ENCODE measurements at places on chromosomes 1 and 21.

DNA sequence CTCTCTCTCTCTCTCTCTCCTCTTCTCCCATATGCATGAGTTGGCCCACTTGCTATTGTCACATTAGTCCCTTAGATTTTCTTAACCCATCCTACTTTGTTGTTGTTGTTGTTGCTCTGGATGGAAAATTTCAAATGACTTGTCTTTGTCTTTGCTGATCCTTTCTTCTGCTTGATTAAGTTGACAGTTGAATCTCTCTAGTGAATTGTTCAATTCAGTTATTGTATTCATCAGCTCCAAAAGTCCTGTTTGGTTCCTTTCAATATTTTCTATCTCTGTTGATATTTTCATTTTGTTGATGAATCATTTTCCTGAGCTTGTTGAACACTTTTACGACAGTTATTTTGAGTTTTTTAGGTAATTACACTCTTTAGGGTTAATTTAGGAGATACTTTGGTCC is 18.8 kb upstream of the SLC35D1 start:
- no peak for DNase-seq

GRCh38 chr1:1303736-1304135 is 4.0 kb downstream of the ACAP3 start:
- no peak for DNase-seq

GRCh38 chr1:155794605-155795245 is 62.3 kb downstream of the GON4L start:
- no peak for DNase-seq

DNA sequence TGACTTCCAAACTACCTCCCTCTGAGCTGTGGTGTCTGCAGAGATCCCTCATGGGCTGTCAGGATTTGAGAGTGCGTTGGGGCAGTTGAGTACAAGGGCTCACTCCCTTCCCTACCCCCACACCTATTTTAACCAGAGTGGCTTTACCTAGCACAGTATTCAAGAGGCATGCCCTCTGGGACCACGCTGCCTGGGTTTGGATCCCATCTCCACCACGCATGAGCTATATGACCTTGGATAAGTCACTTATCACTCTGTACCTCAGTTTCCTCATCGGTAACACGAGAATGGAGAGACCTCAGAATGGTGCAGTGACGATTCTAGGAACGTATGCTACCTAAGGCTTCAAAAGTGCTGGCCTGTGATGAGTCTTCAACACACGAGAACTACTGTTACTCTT is 147.3 kb upstream of the WNT4 start:
- DNase-seq, result peak; percentile 22

- DNase-seq, result peak; percentile 10
Observed at GRCh38 chr1:211543025-211543424, 35.9 kb downstream of the SLC30A1 start.

DNA sequence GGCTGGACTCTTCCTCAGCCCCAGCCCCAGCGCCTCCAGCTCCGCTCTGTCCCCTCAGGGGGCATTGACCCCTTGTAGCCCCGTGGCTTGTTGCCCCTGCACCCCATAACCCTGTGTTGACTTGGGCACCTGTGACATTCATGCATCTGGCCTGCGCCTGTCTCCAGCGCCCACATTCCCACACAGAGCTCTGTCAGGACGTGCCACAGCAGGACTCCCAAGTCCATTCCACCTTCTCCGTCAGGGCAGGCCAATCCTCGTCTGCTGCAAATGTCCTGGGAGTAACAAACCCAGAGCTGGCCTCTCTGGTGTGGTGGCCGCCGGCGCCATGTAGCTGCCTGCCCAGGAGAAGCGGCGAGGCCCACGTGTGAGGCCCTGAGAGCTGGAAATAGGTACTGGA is 60.6 kb downstream of the AGPAT3 start:
- DNase-seq, result no peak

- DNase-seq, result no peak
Observed at GRCh38 chr1:147717706-147718097, 42.7 kb downstream of the GJA5 start.

DNA sequence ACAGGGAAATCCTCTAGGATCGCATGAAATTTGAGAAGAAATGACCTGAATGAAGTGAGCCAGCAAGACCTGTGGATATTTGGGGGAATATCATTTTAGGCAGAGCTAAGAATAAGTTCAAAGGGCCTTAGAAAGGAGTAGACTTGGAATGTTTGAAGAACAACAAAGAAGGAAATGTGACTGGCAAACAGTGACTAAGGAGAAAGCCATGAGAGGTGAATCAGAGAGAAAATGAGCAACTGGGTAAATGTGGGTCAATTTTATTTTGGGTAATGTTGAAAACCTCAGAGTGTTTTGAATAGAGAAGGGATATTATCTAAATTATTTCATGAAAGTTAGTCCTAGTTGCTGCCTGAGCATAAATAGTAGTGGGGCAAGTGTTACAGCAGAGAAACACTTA is 672.8 kb downstream of the LMO4 start:
- no peak for DNase-seq

DNA sequence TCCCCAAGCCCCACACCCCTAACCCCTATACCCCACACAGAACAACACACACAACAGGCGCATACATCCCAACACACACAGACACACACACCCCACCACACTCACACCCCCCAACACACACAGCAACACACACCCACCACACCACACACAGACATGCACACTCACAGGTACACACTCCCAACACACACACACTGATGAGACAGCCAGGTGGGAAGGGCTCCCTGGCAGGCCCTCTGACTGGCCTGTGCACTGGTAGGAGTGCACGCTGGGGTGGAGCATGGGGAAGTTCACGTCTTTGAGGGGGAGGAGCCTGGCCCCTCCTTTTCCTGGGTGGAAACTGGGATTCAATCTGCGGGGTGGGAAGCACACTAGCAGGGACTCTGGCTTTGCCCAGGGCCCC is 116.7 kb downstream of the RHOU start:
- no peak for DNase-seq

- DNase-seq, result peak; percentile 8
Observed at GRCh38 chr1:211305044-211305443, 21.6 kb upstream of the TRAF5 start.

DNA sequence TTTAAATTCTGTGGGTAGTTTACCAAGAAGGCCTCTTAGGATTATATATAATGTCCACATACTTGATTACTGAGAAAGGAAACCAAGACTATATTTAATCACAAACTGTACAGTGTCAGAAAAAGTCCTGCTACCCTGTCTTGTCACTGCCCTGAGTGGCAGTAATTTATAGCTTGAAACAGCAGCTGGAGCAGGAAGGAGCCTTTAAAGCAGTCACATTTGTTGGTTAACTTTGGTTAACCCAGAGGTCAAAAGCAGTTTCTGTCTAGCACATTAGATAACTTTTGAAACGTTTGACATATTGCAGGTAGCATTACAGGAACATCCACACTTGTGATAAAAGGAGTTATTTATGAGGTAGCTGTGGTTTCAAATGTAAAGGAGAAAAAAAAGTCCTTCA is 161.7 kb downstream of the ROR1 start:
- no peak for DNase-seq

DNA sequence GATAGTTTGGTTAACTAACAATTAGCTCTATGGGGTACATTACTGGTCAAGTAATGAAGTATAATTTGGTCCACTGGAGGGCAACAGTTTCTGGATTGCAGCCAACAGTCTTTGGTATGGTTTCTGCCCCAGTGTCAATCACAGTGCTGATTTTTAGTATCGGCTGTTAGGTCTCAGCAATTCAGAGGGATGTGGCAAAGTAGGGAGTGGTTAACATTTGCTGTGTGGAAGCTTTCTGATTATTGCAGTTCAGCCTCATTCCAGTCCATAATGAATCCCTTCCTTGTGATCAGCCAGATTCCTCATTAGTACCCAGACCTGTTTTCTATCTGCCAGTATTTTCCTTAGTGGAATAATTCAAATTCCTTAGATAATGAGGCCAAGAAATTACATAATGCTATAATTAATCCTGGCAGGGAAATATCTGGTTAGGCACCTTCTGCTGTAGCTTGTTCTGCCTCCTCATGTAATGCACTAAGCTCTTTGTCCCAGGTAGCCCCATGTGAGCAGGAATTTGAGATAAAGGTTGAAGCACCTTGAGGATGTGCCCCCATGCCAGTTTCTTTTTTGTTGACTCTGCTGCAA is 14.0 kb downstream of the F3 start:
- no peak for DNase-seq

DNA sequence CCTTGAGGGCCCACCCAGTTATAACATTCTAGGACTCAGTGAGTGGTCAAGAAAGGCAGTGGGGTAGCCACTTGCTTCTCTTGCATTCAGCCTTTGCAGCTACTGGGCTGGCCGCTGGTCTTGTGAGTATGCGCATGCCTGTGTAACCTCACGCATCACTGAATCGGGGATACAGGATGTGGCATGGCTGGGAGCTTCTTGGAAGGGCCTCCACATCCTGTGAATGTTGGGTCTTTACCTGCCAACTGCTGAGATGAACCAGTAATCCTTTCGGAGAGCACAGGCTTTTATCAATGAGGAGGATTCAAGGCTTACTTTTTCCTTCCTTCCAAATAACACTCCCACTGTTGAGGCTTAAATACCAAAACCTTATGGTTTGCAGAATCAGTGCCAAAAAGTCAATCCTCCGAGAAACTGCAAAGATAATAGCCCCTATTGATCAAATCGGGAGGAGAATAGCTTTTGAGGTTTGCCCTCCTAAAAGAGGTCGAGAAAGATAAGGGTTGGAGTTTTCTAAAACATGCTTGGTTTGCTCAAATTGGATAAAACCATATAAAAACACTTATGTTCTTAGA is 198.9 kb upstream of the UBE2U start:
- DNase-seq, result no peak

DNA sequence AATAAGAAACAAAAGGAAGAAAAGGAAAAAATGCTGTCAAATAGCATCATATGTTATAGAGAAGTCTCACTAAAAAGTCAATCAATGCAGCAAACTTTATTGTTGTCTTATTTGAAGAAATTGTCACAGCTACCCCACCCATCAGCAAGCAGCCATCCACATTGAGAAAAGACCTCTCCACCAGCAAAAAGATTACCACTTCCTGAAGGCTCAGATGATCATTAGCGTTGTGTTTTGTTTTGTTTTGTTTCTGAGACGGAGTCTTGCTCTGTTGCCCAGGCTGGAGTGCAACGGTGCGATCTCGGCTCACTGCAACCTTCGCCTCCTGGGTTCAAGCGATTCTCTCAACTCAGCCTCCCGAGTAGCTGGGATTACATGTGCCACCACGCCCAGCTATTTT is 29.0 kb downstream of the ATP2B4 start:
- DNase-seq, result no peak

- DNase-seq, result no peak
Observed at GRCh38 chr1:224989615-224990014, 60.1 kb downstream of the DNAH14 start.

GRCh38 chr1:152442765-152443164 is 28.7 kb upstream of the CRNN start:
- no peak for DNase-seq

GRCh38 chr1:75074831-75075395 is 59.3 kb upstream of the LHX8 start:
- no peak for DNase-seq

GRCh38 chr1:114152508-114153260 is 985 bp downstream of the SYT6 start:
- peak; percentile 85 for DNase-seq

DNA sequence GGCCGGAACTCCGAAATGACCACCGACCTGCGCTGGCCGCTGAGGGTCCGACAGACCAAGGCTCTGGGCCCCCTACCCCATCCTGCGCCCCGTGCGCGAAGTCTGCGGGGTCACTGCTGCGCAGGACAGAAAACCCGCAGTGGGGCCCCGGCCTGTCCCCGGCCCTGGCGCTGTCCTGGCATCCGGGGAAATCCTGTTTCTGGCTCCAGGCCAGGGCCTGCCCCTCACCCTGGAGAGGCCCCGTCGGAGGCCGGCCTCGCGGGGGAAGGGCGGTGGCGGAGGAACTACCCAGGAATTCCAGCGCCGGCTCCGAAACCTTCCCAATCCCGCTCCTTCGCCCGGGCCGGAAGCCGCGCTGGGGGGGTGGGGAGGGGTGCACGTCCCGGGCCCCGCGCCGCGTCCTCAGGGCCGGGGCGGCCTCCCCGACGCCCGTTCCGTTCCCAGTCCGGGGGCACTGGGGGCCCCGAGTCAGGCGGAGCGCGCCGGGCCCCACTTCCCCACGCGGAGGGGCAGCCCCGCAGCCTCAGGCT is 77.0 kb downstream of the MORN1 start:
- peak; percentile 98 for DNase-seq

- peak; percentile 82 for DNase-seq
Observed at GRCh38 chr1:206461602-206462455, 8.4 kb upstream of the IKBKE start.

- DNase-seq, result no peak
Observed at GRCh38 chr1:163085904-163086268, 16.7 kb downstream of the RGS4 start.

- DNase-seq, result no peak
Observed at GRCh38 chr1:15347182-15347581, 62.5 kb upstream of the EFHD2 start.

DNA sequence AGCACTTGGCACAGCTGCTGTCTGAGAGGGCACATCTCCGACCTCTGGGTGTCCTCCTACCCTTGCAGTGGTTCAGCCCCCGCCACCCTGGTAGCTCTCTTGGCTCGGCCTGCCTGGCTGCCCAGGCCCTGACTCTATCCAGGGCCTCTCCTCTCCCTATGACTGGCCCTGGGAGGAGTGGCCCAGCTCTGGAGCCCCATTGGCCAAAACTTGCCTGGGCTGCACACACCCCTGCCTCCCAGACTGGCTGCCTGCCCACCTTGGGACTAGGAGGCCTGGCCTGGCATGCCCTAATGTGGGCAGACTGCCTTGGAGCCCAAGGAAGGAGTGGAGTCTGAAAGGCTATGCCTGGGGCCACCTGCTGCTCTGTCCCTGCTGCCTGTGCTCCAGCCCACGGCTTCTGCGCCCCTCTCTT is 33.6 kb downstream of the ACOT11 start:
- DNase-seq, result peak; percentile 75

GRCh38 chr1:234745844-234746797 is 136.1 kb upstream of the IRF2BP2 start:
- DNase-seq, result peak; percentile 47

GRCh38 chr1:246001142-246001836 is 505.8 kb downstream of the SMYD3 start:
- DNase-seq, result no peak

GRCh38 chr1:15418806-15419515 is 9.3 kb downstream of the EFHD2 start:
- no peak for DNase-seq

DNA sequence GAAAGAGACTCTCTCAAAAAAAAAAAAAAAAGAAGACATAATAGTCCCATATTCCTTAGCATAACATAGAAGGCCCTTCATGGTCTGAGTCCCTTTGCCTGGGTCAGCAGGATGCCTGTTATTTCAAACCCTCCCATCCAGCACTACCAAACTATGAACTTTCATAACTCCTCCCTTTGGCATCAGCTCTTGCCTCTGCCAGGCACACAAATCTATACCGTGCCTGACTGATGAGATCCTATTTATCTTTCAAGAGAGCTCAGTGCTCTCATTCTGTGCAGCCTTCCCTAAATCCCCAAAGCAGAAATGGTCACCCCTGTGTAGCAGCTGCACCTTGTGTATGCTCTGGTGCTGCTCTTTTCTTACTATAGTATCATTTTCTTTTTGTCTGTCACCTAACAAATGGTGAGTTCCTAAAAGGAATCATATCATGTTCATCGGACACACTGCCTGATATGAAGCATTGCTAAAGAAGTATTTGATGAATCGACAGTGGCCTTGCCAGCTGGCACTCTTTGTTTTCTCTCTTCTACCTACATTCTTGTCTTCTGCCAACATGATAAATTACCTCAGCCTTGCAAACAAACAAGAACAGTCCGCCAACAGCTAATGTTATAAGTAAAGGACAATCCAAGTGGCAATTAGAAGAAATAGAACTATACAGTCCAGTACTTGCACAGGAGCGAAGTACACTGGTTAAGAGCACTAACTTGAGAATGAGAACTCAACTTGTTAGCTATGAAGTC is 29.9 kb downstream of the FMO4 start:
- no peak for DNase-seq

All from H7 (cell line).